Left kidney (tissue), 8 donors: ENCODE measurements at places on chromosomes 13 and 19. TPM values are rescaled to one million over a fixed set of nuclear protein-coding genes. Genes with fewer than 3 reads are reported as not detected.

The CGB2 gene
- polyA plus RNA-seq: not detected

The MBD3L4 gene
- polyA plus RNA-seq: not detected

The PSG5 gene
- 0.12 TPM for polyA plus RNA-seq

DNA sequence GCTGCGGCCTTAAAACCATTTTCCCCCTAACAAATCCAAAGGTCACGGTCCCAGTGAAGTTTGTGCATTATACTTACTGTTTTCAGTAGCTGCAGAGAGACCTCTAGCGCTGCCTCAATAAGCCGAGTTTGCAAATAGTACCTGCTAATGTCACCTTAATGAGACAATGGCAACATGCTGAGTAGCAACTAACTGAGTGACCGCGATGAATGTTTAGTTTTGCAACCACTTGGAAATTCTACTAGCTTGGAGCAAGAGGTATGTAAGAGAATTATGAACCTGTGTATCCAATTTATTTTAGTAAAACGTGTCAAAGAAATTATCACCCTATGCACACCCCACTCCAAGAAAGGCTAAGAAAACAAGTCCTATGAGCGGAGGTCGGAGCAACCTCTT lies 1.2 kb downstream of the KPNA3 start:
- DNase-seq: peak; percentile 46

The POMP gene
- 91.5 TPM for polyA plus RNA-seq

The KLK8 gene
- polyA plus RNA-seq: 3.9 TPM

GRCh38 chr19:7506385-7507328 lies 9.2 kb upstream of the ZNF358 start:
- DNase-seq: no peak

DNA sequence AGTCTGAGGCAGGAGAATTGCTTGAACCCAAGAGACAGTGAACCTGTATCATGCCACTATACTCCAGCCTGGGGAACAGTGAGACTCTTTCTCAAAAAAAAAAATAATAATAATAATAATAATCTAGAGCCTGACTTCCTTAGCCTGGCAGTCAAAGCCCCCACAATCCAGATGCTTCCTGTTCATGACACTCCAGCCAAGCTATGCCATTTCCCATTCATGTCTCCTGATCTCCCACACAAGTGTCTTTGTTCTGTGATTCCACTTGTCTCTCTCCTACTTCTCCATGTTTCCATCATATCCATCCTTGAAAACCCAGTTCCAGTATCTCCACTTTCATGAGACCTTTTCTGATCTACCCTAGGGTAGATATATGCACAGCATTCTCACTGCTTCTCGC lies 150.7 kb downstream of the FOXO1 start:
- DNase-seq: no peak

DNA sequence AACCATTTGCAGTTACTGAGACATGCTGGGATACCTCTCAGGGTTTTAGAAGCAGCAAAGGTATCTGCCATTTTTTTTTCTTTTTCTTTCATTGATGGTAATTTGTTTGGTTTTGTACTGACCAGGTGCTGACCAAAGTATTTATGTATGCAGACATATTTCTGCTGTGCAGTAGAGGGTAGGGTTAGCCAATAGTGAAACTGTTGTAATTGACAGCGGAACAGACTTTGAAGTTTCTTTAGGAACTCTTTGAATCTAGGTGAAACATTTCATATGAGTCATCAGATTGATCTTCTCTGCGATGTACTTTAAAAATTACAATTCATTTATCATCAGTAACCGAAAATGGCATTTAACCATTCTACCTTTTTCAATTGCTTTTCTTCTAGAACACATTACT lies 63.0 kb downstream of the ITGBL1 start:
- no peak for DNase-seq

- DNase-seq: no peak
Measured at GRCh38 chr13:33776239-33776881, 41.6 kb upstream of the RFC3 start.

DNA sequence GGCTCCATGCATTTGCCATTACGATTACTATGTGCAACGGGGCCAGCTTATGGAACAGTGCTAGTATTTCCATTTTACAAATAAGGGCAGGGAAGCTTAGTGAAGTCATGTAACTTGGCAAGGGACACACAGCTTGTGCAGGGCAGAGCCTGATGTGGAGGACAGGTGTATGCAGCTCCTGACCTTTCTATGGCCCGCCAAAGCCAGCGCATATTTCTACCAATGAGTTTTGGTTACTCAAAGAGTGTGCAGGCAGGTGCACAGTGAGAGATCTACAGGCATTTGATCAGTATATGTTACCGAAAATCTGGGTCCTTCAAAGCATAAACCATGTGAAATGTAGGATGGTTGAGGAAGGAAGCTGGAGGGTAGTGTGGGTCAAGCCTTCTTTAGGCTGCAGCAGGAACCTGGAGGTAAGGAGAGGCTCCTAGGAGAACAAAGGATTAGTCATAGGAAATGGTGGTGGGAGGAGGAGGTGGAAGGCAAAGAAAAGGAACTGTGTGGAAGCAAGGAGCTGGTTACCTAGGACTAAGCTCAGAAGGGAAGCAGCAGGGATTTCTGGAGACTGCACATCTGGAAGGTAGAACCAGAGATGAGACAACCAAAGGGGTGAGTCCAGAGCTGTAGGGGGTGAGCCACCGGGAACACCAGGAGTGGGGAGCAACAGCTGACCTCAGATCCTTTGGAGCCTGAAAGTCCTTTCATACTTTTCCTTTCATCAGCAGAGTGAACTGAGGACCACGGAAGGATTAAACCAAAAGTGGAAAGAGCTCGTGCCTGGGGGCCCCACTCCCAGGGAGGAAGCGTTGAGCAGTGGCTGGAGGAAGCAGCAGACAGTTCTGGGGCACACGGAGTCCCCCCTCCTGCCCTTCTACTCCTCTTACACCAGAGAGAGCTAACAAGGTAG lies 4.2 kb upstream of the PDX1 start:
- DNase-seq: no peak

The SHC2 gene
- 27.7 TPM for polyA plus RNA-seq
